ENCODE measurements at places on chromosomes 12 and 14.

- no peak for DNase-seq
These were observed 32.7 kb downstream of the KDM5A start for GRCh38 chr12:356276-356988.

GRCh38 chr14:30553311-30553989, 5.5 kb upstream of the G2E3 start:
- DNase-seq, result no peak

DNA sequence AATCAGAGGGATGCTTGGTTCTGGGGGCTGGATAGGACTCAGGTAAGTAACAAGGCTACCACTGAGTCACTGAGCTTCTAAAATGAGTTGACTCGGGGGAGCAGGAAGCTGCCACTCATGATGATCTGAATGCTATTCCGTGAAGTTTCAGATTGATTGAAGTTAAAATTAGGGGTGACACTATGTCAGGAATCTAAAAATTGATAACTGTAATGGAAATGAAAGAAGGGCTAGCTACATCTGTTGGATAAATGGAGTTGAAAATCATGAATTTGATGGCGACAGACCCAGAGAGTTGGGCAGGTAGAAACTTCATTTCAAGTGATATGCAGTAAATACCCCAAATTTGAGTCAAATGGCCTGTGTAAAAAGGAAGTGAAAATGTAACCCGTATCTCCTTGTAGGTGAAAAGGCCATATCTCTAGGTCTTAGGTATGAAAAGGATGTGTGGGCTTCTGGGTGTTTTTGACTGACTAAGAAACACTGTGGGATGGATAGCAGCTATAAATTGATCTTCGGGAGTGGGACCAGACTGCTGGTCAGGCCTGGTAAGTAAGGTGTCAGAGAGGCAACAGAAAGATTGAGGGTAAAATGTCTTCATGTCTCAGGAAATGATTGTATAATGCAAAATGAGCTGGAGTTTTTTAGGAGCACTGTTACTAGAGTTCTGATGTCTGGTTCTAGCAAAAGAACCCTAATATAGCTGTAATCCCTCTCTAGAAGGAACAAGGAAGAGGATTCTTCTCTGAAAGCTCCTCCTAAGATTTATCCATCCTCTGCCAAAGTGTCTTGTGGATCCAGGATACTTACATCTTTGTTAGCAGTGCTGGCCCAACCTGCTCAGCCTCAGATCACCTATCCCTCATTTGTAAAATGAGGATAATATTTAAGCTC, 57.3 kb downstream of the DAD1 start:
- no peak for DNase-seq

DNA sequence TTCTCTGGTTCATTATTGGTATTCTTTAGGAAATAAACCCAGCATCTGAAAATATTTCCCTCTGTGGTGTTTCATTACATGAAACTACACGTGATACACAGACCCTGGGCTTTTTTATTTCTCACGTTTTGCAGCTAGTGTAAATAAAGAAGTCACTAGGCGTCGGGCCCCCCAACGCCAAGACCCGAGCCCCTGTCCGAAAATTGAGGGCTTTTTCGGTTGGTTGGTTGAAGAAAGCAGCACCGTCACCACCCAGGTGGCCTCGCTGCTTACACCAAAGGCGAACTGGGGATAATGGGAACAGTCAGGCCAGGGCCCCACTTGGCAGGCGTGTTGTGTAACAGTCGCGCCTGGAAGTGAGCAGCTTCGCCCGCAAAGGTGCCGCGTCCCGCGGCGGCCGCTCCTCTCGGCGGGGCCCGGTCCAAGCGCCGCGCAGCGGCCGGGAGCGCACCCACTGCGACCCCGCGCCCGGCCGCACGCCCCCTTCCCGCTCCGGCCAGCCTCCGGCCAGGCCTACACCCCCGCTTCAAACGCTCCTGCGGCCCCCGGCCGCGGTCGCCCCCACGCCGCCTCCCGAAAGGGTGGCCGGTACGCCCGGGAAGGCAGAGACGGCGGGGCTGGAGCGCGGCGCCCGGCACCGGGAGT, 1.2 kb downstream of the DUSP16 start:
- peak; percentile 34 for DNase-seq

DNA sequence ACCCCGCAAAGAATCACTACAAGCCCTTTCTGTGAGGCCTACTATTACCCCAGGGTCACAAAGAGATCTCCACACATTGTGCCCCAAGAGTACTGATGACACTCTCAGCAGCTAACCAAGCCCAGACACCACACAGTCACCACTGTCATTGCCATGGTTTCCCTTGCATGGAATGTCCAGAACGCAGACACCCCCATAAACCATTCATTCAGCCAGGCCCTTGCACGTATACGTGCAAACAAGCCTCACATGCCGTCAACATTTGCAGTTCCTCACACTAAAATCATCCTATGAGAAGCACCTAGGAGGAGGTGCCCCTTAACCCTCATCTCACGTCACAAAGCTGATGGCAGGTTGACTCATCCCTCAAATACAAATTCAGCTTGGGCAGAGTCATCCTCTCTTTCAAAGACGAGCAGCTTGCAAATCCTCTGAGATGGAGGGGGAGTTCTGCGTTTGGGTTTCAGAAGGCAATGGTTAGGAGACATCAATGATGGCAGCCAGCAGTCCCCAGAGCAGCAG, 17.1 kb upstream of the KRT77 start:
- no peak for DNase-seq

DNA sequence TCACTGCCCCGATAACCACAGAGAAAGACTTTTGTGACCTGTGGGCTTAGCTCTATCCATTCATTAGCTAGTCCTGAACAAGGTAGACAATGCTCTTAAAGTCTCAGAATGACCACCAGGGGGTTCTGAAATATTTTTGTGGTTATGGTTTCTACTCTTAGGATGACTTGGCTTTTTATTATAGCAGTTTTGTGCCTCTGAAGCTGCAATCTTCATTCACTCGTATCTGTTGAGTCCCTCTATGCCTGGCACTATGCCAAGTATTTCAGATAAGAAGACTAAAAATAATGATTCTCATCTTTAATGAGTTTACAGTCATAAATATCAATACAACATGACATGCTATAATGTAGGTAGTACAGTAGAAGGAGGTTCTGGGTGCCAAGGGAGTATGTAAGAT, 130.8 kb upstream of the TRHDE start:
- DNase-seq, result no peak

DNA sequence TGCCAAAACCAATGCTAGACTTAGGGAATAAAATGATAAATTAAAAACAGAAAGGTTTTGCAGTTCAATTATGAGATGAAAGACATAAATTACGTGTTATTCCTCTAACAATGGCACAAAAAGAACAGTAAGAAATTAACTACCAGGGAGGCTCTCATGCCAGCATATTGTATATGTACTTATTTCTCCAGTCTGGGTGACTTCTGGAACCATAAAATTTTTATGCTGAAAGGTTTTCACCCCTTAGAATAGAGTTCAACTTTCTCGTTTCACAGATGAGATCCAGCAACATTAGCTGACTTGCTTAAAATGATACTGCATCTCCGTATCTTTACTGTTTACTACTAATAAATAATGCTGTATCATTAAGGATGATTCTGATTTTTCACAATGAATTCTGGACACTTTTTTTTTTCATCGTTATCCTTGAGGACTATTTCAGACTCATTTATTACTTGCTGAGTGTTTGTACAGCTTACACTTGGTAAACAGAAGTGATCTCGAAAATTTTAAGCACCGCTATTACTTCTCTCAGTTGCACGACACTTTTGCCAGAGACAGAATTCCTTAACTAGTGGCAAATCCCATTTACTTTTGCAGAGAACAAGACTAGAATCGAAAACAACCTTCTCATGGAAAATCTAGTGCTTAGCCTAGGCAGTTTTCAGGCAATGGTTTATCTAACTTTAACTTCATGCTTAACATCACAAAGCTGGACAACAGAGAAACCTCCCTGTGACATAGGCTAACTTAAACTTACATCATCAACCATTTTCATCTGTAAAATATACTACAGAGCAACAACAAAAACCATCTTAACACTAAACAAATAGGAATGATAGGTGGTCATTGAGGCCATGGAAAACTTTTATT, 2.7 kb downstream of the RSRC2 start:
- no peak for DNase-seq

GRCh38 chr14:67192366-67192765, 3.1 kb downstream of the GARIN2 start:
- no peak for DNase-seq

- DNase-seq, result no peak
These were observed 14.0 kb upstream of the PTGDR start for GRCh38 chr14:52253503-52253902.

DNA sequence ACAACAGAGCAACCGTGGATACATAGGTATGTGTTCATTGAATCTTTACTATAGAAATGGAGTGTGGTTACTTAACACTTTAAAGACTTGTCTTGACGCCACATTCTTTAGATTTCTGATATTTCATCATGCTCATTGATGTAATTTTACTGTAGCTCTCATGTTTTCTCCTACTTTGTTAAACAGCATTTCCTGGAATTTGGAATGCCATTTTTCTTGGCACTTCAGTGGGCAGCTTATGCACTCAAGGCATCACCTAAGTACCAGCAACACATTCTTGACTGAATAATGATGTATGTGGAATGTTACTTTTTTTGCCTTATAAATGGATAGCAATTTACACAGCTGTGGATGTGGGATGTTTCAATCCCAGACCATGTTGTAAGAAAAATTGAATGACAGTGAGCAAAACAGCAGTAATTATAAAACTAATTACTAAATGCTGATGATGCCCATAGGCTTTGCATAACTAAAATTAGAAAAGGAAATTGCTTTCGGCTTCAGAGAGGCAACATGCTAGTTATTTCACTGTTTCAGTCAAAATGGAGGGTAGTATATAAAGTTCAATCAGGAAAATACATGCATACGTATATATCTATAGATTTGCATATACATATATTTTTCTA, 298.5 kb downstream of the NPAS3 start:
- DNase-seq, result no peak

GRCh38 chr12:67520606-67521005, 127.9 kb upstream of the DYRK2 start:
- DNase-seq, result no peak

- no peak for DNase-seq
These were observed 32.8 kb downstream of the HECTD4 start for GRCh38 chr12:112349431-112349830.

DNA sequence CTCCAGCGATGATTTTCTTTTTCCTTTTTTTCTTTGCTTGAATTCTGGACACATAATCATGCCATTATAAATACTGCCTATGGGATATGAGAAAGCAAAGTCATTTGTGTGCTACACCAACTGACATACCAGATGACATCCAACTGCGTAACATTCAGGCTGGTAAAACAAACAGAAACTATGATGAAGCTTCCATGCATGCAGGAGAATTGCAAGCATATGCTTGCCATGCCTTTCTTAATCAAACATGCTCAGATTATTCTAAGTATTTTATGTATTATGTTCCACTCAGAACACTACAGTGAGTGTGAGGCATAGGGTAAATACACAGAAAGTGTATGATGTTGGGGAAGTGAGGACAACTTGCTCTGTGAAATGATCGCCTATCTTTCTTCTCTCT, 97.4 kb downstream of the C12orf50 start:
- no peak for DNase-seq

DNA sequence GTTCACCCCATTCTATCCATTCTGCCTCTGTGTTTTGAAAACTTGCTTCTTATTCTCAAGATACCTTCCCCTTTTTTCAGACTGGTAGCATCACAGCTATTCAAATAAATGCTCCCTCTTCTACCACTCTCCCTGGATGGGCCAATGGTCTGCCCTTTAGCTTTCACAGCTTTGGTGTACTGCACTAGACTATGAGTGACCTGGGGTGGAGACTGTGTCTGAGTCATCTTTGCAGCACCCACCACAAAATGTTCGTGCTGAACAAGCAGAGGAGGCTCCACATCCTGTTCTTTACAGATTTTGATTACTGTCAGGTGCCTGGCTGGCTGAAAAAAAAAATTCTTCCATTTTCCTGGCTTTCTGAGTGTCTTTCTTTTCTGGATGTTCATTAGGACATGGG, 1104.1 kb upstream of the TMEM132C start:
- peak; percentile 6 for DNase-seq

DNA sequence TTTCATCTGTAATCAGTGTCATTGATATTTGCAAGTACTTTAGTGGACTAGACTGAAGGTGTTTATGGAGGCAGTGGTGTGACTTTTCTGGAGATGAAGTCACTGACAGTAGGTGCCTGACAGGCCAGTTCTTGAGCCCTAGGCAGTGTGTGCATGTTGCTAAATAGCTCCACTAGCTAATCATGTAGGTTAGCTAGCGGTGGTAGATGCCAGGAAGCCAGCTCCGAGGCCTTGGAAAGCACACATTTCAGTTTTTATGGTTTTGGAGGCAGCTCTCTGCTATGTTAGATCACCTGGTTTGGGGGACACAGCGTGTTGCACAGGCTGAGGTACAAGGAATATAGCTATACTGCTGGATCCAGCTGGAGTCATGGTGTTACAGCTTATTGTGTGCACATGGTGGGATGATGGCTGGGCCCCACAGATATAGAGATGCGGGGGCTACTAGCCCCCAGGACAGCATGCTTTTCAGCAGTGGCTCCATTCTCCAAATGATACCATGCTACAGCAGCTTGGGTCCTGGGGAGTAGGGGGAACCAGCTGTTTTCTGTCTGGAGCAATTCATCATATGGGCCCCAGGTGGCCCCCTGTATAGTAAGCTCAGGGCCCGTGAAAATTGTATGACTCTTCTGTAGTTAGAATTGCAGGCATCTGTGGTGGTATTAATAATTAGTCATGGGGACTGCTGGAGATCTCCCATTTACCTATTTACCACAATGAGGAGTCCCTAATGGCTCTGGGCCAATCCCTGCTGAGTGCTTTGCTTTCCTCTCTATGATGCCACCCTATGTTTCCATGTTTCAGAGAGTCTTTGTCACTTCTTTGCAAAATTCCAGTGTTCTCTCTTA, 367.2 kb upstream of the LMO3 start:
- no peak for DNase-seq

DNA sequence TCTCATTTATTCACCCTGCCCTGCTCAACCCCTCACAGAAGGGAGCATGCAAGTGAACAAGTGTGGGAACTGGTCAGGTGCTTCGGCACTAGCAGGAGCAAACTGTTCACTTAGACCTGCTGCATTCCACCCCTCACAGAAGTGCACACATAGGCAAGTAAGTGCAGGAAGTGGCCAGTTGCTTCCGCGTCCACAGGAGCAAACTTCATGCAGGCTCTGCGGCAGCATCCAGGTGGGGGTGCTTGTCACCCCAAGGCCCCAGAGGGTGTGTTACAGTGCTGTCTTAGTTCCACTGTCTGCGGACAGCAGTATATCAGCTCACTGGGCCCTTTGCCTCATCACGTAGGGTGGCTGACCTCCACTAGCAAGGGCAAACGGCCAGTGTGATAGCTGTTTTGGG, 167.3 kb upstream of the AVPR1A start:
- no peak for DNase-seq

DNA sequence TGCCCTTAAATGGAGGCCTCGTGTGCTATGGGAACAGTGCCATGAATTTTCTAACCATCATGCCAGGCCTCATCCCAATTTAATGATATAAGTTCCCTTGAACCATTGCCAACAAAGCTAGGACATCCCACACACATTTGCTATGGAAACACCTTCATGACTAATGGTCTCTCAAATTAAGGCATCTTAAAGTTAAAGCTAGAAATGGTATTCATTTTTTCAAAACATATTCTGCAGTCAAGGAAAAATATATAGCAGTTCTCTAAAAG, 117.3 kb downstream of the BTG1 start:
- no peak for DNase-seq
